ENCODE measurements at places on chromosomes 1 and 21. TPM values are rescaled to one million over a fixed set of nuclear protein-coding genes. Genes with fewer than 3 reads are reported as not detected.

ATP1A2 gene
- not detected for total RNA-seq

COL18A1 gene
- 164 TPM for total RNA-seq

TMEM82 gene
- not detected for total RNA-seq

TFF2 gene
- total RNA-seq: not detected
